GM23338 (cell line): ENCODE measurements at places on chromosomes 3 and 15. TPM values are rescaled to one million over a fixed set of nuclear protein-coding genes. Genes with fewer than 3 reads are reported as not detected.

CASR gene
- 0.04 and 0.56 TPM in 2 replicates for total RNA-seq

SERINC4 gene
- total RNA-seq, result not detected in 2 replicates

C3orf49 gene
- total RNA-seq, result not detected in 2 replicates

APBA2 gene
- 24.7 and 27.5 TPM in 2 replicates for total RNA-seq

CSTA gene
- not detected in 2 replicates for total RNA-seq

MKRN2OS gene
- total RNA-seq, result not detected in 2 replicates

POPDC2 gene
- not detected in 2 replicates for total RNA-seq

ADAMTS9 gene
- total RNA-seq, result 0.31 and 0.54 TPM in 2 replicates

C15orf62 gene
- 0.08 and 0.80 TPM in 2 replicates for total RNA-seq

INAFM2 gene
- 32.7 and 33.0 TPM in 2 replicates for total RNA-seq

CLDN1 gene
- total RNA-seq, result 4.2 and 4.6 TPM in 2 replicates

WDR49 gene
- 0.08 and 1.4 TPM in 2 replicates for total RNA-seq

SLC22A14 gene
- not detected in 2 replicates for total RNA-seq

ZNF609 gene
- total RNA-seq, result 34.2 and 40.2 TPM in 2 replicates

FMN1 gene
- 1.6 and 2.1 TPM in 2 replicates for total RNA-seq

TRH gene
- total RNA-seq, result 0.28 TPM in 1 of 2 replicates, not detected in the other

ATP10A gene
- 0.97 and 5.6 TPM in 2 replicates for total RNA-seq

ACSBG1 gene
- 7.3 and 10.0 TPM in 2 replicates for total RNA-seq

IL17RC gene
- total RNA-seq, result 12.6 and 15.0 TPM in 2 replicates

MST1R gene
- 3.7 and 4.4 TPM in 2 replicates for total RNA-seq

CALML4 gene
- total RNA-seq, result 13.4 and 15.8 TPM in 2 replicates

TMC3 gene
- total RNA-seq, result not detected in 2 replicates

CSK gene
- total RNA-seq, result 27.5 and 29.9 TPM in 2 replicates

ANKRD34C gene
- total RNA-seq, result not detected in 2 replicates

STRIT1 gene
- total RNA-seq, result 1.6 TPM in 1 of 2 replicates, not detected in the other

ARHGEF26 gene
- total RNA-seq, result 16.9 and 17.3 TPM in 2 replicates

GRAMD1C gene
- 0.78 and 3.3 TPM in 2 replicates for total RNA-seq

TRAT1 gene
- total RNA-seq, result not detected in 2 replicates

ENTPD3 gene
- 0.63 and 0.74 TPM in 2 replicates for total RNA-seq

SLC24A5 gene
- not detected in 2 replicates for total RNA-seq

CCR3 gene
- not detected in 2 replicates for total RNA-seq

ADAMTS7 gene
- total RNA-seq, result 46.5 and 52.7 TPM in 2 replicates

LTK gene
- total RNA-seq, result 0.14 TPM in 1 of 2 replicates, not detected in the other

GABRA5 gene
- total RNA-seq, result 15.5 and 25.9 TPM in 2 replicates

PPP1R14D gene
- not detected in 2 replicates for total RNA-seq

ZNF620 gene
- total RNA-seq, result 13.6 and 18.0 TPM in 2 replicates

ACTC1 gene
- total RNA-seq, result 18.6 and 26.2 TPM in 2 replicates

IMPG2 gene
- not detected in 2 replicates for total RNA-seq

ZBED2 gene
- not detected in 2 replicates for total RNA-seq

RUVBL1 gene
- total RNA-seq, result 133 and 134 TPM in 2 replicates

C3orf20 gene
- not detected in 2 replicates for total RNA-seq

LDHAL6B gene
- total RNA-seq, result not detected in 2 replicates

KBTBD13 gene
- not detected in 2 replicates for total RNA-seq

CFAP44 gene
- 0.73 and 1.0 TPM in 2 replicates for total RNA-seq

GOLGA6A gene
- total RNA-seq, result 2.1 and 7.5 TPM in 2 replicates

ZNF662 gene
- 0.50 and 1.5 TPM in 2 replicates for total RNA-seq

DCLK3 gene
- total RNA-seq, result 0.62 and 0.66 TPM in 2 replicates

LRRC15 gene
- 0.14 TPM in 1 of 2 replicates, not detected in the other for total RNA-seq

MKRN3 gene
- total RNA-seq, result not detected in 2 replicates

CHRNA7 gene
- 5.1 and 8.2 TPM in 2 replicates for total RNA-seq
